ENCODE measurements at places on chromosomes 4 and X.

- peak; percentile 48 for DNase-seq
Observed at GRCh38 chr4:53804719-53805118, 213.4 kb upstream of the LNX1 start.

DNA sequence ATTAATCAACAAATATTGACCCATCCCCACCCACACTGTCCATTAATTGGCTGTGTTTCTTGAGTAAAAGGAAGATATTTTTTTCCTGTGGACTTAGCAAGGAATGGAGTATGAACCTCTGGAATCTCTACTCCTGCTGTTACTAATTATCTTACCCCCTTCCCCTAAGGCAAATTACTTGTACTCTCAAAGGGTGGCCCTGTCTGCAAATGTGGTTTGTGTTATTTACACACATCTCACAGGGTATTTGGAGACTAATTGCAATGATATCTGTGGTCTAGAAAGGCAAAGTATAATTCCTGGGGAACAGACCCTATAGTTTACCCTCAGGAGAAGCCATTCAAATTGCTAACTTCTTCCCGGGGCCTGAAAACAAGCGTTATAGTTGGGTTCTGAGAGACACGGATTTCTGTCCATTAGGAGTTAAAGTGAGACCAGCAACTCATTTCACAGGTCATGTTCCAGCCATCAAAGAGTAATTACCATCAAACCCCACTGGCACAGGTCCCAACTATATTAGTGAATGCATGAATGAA lies 133.0 kb upstream of the RASGEF1B start:
- DNase-seq = no peak

- DNase-seq = no peak
Observed at GRCh38 chr4:73859614-73860088, 6.6 kb downstream of the PF4V1 start.

DNA sequence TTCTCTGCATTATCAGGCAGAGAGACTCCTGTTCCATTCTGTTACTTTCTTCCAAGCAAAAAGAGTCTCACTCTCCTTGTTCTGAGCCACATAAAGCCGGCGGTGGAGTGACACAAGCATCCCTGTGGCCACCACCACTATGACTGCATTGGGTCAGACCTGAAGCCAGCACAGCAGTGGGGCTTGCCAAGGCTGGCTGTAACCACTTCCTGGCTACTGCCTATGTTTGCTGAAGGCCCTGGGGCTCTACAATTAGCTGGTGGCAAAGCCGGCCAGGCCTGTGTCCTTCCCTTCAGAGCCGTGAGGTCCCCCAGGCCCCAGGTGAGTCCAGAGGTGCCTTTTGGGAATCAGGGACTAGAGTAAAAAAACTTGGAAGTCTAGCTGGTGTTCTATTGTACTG lies 31.8 kb downstream of the PLAC8 start:
- DNase-seq = no peak

DNA sequence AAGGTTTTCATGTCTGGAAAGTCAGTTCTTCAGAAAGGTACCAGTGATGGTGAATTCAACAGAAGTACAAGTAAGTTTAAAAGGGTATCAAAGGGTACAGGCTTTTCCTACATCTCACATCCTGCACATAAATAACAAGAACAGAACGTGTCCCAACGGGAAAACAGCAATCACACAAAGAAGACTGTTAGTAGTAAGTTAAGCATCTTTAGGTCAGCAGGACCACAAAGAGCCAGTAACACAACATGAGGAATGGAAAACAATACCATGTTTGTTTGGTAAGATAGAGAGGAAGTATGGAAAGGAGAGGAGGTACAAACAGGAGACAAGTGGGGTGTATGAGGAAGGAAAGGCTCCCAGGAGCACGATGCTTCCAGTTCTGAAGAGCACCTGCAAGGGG lies 43.2 kb downstream of the SAT1 start:
- no peak for DNase-seq

- DNase-seq = peak; percentile 83
Observed at GRCh38 chr4:2441393-2442174, 22.8 kb downstream of the CFAP99 start.

- no peak for DNase-seq
Observed at GRCh38 chr4:42488114-42488513, 90.8 kb downstream of the SHISA3 start.

DNA sequence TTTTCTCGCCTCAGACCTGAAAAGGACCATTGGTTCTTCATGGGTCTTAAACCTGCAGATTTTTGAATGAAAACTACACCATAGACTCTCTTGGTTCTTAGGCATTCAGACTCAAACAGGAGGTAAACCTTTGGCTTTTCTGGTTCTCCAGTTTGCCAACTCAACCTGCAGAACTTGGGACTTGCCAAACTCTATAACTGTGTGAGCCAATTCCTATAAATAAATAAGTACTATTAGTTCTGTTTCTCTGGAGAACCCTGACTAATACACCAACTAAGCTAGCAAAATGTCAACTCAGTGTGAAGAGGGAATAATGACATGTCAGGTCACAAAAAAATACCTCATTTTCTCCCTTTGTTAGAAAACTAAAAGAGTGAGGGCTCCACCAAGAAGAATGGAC lies 374.6 kb downstream of the RAB28 start:
- no peak for DNase-seq

DNA sequence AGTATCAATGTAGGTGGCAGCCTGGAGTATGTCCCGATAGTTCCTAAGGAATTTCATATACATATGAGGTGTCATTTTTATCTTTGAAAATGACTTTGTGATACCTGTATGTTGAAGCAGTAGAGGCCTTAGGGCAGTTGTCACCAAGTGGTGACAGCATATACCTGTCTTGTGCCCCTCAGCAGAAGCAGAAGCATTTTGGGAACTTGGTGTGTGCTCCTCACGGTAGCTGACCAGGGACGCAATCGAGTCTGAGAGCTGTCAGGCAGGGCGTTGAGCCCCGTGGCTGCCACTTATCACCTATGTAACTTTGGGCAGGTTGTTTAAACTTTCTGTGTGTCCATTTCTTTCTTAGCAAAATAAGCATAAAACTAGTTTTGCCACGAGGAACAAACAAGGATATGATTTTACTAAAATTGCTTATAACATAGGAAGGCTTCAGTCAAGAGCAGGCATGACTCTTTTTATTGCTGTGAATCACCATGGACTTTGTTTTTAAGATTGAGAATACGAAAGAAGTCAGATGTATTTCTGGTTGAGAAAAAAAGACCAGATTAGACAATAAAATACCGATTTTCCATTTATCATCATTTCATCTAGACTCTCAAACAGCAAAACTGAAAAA lies 161.5 kb downstream of the CPE start:
- no peak for DNase-seq

- DNase-seq = no peak
Observed at GRCh38 chrX:137424679-137425078, 141.2 kb upstream of the ZIC3 start.

DNA sequence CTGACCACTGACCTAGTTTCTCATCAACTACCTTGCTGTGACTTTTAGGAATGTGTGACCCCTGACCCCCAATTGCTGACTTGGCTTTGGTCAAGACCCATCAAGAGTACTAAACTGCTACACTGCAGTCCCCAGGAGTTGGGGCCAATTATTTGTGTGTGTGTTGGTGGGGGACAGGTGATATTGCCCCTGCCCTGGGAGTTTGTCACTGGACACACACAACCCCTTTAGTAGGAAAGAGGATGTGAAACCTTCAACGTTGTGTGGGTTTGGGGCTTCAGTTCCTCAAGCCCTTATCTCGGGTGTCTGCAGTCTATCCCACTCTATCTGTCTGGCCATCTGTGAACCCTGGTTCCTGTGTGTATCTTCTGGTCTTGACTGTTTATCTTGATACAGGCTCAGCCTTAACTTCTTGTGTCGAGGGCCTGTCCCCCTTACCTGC lies 6.5 kb downstream of the SASH3 start:
- DNase-seq = peak; percentile 61

DNA sequence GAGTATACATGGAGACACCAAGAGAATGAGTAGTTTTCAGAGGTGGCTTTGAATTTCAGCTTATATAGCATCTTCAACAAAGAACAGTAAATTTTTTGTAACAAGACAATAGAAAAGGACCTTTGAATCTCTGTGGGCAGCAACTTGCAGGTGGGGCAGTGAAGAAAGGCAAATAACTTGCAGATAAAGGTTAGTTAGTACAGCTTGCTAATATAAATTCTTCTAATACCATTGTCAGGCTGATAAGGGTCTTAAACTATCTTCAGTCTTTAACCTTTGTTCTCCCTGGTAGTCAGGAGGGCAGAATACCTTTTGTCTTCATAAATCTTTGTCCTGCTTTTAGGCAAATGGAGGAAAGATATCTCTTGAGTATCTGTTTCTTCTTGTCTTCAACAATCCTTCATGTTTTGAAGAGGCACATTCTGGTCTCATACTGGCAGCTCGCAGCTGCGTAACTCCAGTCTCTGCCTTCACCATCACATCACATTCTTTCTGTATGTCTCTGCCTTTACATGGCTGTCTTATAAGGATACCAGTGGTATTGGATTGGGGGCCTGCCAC lies 16.0 kb downstream of the ANXA3 start:
- no peak for DNase-seq

DNA sequence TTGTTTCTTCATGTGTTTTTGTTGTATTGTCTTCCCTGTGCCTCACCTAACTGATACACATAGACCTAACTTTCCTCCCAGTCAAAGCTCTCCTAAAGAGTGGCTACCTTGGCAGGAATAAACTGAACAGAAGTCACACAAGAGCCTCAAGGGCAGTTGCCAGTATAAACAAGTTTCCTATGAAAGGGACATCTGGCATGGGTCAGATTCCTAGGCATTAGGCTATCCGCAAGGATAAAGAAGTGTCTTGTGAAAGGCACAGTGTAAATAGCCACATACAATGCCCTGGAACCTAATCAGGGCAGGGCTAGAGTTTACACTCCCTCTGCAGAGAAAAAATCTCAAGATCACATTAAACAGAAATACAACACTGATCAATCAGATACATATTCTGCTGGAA lies 220.8 kb downstream of the SPANXN3 start:
- DNase-seq = no peak

GRCh38 chr4:144955104-144955503 lies 142.9 kb downstream of the ANAPC10 start:
- DNase-seq = no peak

GRCh38 chrX:154019633-154020528 lies at the start of gene IRAK1:
TSS of gene IRAK1 (minus strand) at chrX:154019902. CDS start at chrX:154019812, 90 bp downstream.
- DNase-seq = peak; percentile 49

DNA sequence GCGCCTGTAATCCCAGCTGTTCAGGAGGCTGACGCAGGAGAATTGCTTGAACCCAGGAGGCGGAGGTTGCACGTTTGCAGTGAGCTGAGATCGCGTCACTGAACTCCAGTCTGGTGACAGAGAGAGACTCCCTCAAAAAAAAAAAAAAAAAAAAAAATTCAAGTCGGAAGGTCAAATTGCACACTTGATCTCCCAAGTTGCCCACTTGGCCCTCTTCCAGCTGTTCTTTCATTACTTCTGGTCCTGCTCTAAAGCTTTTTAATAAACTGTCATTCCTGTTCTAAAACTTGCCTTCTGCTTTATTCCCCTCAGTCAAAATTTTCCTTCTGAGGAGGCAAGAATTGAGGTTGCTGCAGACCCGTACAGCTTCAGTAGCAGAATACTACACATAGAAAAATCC lies 2358.0 kb downstream of the ARAP2 start:
- DNase-seq = no peak

DNA sequence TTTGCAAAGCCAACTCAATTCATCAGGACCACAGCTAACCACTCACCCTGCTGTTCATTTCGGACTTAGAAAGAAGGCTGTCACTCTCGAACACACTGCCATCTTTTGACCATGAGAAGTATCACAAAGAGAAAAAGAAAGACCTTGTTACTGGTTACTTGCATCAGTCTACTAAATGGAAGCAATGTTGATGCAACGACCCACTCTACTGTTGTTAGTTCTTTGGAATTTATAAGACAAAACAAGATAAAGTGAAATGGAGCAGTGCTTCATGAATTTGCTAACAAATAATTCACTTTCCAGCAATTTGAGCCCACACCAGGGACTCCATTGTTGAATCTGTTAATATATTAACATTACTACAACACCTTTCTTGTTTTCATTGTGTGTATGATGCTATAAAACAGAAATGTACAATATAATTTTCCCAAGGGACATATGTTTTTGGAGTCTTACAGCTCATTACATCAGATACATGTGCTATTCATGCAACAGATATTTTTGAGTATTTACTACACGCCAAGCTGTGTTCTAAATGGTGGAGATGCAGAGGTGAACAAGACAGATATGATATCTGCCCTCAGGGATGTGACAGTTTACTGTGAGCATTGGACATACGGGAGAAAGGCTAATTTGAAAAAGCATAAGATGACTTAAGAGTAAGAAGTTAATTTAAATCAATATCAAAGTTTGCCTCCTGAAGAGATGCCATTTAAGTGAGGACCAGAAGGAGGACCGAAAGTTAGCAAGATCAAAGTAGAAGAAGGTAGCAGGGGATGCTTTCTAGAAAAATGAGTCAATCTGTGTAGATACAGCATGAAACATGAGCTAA lies 87.2 kb downstream of the AREG start:
- peak; percentile 83 for DNase-seq

DNA sequence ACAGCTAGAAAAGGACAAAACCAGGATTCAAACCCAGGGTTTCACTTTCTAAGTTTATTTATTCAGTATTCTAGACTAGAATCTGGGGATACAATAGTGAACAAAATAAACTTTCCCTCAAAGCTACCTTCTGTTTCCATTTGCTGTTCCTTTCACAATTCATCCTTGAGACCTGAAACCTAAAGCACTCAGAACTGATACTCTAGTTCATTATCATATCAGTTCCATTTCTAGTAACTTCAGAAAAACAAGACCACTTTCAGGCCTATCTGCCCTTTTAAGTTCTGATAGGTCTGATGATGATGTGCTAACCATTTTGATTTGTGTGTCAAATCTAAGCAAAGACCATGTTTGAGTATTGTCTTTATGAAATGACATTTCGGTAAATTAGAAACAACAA lies 7.8 kb upstream of the XK start:
- no peak for DNase-seq

GRCh38 chr4:177803151-177803550 lies 360.9 kb upstream of the AGA start:
- DNase-seq = no peak

GRCh38 chr4:75345423-75345822 lies 168.8 kb downstream of the RCHY1 start:
- no peak for DNase-seq

GRCh38 chrX:49988143-49988542 lies 65.7 kb downstream of the CLCN5 start:
- DNase-seq = no peak

- no peak for DNase-seq
Observed at GRCh38 chr4:116400480-116400879, 684.9 kb downstream of the TRAM1L1 start.

DNA sequence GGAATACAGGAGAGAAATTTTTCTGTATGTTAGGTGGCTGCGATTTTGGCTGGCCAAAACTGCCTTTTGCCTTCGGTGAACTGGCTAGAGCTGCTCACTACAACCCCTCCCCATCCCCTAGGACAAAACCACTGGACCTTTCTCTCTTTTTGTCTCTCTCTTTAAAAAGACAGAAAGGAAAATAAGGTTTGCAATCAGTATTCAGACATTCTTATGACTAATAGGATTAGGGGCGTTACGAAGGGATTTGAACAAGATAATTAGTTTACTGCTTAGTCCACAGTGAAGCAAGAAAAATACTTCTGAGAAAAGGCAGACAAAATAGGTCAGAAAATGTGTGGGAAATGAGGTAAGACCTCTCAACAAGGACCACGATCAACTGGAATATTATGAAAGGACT lies 180.4 kb downstream of the SLIT2 start:
- DNase-seq = no peak

All from hematopoietic multipotent progenitor cell treated with erythropoietin and hydrocortisone succinate and interleukin-3 and kit ligand, for 8 days (in vitro differentiated cells).